Type B pancreatic cell (in vitro differentiated cells): ENCODE measurements at places on chromosomes 12 and 14.

DNA sequence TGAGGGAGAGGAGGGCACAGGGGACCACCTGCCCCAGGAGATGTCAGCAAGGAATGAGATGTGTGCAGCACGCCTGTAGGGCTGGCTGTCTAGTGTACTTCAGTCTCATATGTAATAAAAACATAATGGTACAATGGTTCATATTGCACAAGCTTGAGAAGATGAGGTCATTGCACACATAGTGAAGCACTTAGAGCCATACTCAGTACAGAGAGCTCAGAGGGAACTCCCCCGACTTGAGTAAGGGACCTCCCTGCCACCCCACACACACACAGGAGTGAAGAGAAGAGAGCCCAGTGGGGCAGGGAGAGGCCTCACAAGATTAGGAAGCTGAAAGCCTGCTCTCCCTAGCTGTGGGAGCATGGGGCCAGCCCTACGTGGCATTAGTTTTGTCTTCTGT is 61.5 kb downstream of the SLC6A12 start:
- no peak overlapping the region for H3K4me3 ChIP-seq
- H3K27ac ChIP-seq = no peak overlapping the region
- DNase-seq = no peak
- H3K27me3 ChIP-seq = peaks cover 49% of the 10 kb centered on the region

DNA sequence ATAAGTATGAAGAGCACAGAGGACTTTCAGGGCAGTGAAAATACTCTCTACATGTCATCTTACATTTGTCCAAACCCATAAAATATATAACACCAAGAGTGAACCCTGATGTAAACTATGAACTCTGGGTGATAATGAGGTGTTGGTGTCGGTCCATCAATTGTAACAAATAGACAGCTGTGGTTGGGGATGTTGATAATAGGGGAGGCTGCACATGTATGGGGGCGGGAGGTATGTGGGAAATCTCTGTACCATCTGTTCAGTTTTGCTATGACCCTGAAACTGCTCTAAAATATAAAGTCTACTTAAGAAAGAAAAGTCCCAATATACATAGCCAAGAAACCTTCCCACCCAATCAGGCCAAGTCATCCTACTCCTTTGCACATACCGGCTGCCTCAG is 88.5 kb downstream of the GPR135 start:
- H3K27ac ChIP-seq = no peak overlapping the region
- peaks cover 19% of the 10 kb centered on the region for H3K4me1 ChIP-seq
- H3K36me3 ChIP-seq = no peaks in the 10 kb centered on the region
- no peak overlapping the region for H3K4me3 ChIP-seq
- H3K27me3 ChIP-seq = peaks cover 5% of the 10 kb centered on the region

GRCh38 chr14:98893675-98894074 is 378.3 kb downstream of the BCL11B start:
- H3K4me3 ChIP-seq = no peak overlapping the region
- no peaks in the 10 kb centered on the region for H3K27me3 ChIP-seq
- H3K4me1 ChIP-seq = peaks cover 8% of the 10 kb centered on the region
- H3K36me3 ChIP-seq = no peaks in the 10 kb centered on the region
- no peak overlapping the region for H3K27ac ChIP-seq

GRCh38 chr12:21501258-21502163 is at the start of the genes GOLT1B and RECQL:
GOLT1B (plus strand) TSS chr12:21501789; CDS start chr12:21501924, 135 bp downstream.
RECQL (minus strand) TSS chr12:21501635; CDS start chr12:21499570, 2,065 bp downstream.
- no peaks in the 10 kb centered on the region for H3K27me3 ChIP-seq
- peaks cover 8% of the 10 kb centered on the region for H3K4me1 ChIP-seq
- peak; percentile 88 for DNase-seq
- peaks cover 4% of the 10 kb centered on the region for H3K36me3 ChIP-seq
- H3K4me3 ChIP-seq = no peak within 1 kb of the TSS

GRCh38 chr14:92651106-92651757 is 97.2 kb downstream of the LGMN start:
- H3K36me3 ChIP-seq = peaks cover 3% of the 10 kb centered on the region
- H3K4me1 ChIP-seq = no peaks in the 10 kb centered on the region
- no peak for DNase-seq
- H3K27me3 ChIP-seq = no peaks in the 10 kb centered on the region

GRCh38 chr12:108822497-108823205 is 34.7 kb downstream of the SSH1 start:
- H3K4me1 ChIP-seq = peaks cover 60% of the 10 kb centered on the region
- H3K36me3 ChIP-seq = peaks cover 22% of the 10 kb centered on the region
- DNase-seq = no peak
- H3K4me3 ChIP-seq = no peak overlapping the region

DNA sequence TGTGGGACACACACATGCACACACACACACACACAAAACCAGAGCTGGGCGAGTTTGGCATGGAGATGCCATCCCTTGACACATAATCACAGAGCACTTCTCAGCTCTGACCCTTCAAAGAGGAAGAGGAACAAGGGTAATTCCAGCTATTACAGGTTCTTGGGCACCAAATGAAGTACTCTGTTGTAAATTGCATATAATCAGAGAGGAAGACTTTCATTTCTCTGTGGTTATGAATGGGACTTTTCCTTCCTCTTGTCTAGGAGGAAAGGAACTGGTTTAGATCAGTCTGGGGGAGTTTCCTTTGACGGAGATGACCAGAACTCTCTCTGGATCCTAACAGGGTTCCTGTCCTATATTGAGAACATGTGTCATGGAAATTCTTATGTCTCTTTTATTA is 26.4 kb upstream of the FGF6 start:
- no peaks in the 10 kb centered on the region for H3K4me1 ChIP-seq
- H3K36me3 ChIP-seq = no peaks in the 10 kb centered on the region
- no peak overlapping the region for H3K27ac ChIP-seq

- H3K27ac ChIP-seq = no peak overlapping the region
- H3K36me3 ChIP-seq = no peaks in the 10 kb centered on the region
- peaks cover 14% of the 10 kb centered on the region for H3K4me1 ChIP-seq
- no peak for DNase-seq
- no peak overlapping the region for H3K4me3 ChIP-seq
- no peaks in the 10 kb centered on the region for H3K27me3 ChIP-seq
Observed at GRCh38 chr12:124823272-124823970, 40.2 kb downstream of the SCARB1 start.

- H3K27ac ChIP-seq = peak overlapping the region; percentile 13
- no peaks in the 10 kb centered on the region for H3K36me3 ChIP-seq
- H3K4me1 ChIP-seq = peaks cover 8% of the 10 kb centered on the region
- peak overlapping the region; percentile 62 for H3K4me3 ChIP-seq
- no peak for DNase-seq
Observed at GRCh38 chr14:102523569-102524450, 14.2 kb upstream of the ANKRD9 start.

DNA sequence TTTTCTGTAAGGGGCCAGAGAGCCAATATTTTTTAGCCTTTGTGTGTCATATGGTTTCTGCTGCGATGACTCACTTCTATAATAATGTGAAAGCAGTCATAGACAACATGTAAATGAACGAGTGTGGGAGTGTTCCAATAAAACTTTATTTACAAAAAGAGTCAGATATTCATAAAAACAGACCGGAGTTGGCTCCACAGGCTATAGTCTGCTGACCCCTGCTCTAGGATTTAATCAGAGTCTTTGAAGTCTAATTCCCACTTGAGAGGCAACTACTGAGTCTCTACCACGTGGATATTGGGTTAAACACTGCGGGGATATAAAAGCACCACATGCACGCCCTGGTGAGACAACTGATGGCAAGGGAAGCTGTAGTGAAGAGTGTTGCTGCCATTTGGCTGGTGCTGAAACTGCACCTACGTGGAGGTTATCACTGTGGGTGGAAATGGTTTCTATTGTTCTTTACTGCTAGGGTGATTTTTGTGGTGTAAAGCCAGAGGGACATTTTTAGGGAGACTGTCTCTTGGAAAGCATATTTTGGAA is 3.6 kb upstream of the NINJ2 start:
- no peak overlapping the region for H3K27ac ChIP-seq
- peaks cover 10% of the 10 kb centered on the region for H3K4me1 ChIP-seq
- H3K36me3 ChIP-seq = no peaks in the 10 kb centered on the region
- DNase-seq = no peak
- peaks cover 29% of the 10 kb centered on the region for H3K27me3 ChIP-seq

DNA sequence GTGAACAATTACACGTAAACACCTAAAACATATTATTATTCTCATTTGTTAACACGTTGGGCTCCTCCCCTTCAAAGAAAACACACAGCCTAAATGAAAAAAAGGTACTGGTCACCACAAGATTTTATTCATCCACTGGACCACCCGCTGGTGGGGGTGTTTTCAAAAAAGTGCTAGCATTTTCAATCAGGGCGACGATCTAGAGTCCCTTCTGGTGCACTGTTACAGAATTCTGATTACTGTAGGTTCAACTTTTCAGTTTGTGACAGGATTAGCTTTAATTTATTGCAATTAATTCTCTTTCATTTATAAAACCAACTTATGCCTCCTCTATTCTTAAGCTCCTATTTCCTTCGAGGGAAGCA is 443 bp downstream of the MAGOHB start:
- peak overlapping the region; percentile 100 for H3K4me3 ChIP-seq
- peaks cover 8% of the 10 kb centered on the region for H3K27me3 ChIP-seq
- H3K4me1 ChIP-seq = peaks cover 8% of the 10 kb centered on the region

- no peaks in the 10 kb centered on the region for H3K27me3 ChIP-seq
- H3K4me1 ChIP-seq = peaks cover 36% of the 10 kb centered on the region
- no peak for DNase-seq
- H3K27ac ChIP-seq = peak overlapping the region; percentile 97
- peaks cover 28% of the 10 kb centered on the region for H3K36me3 ChIP-seq
Observed at GRCh38 chr12:62722971-62723680, 211.8 kb downstream of the PPM1H start.

GRCh38 chr12:103814436-103814835 is 26.6 kb downstream of the NT5DC3 start:
- H3K27me3 ChIP-seq = no peaks in the 10 kb centered on the region
- no peak overlapping the region for H3K4me3 ChIP-seq
- peaks cover 18% of the 10 kb centered on the region for H3K4me1 ChIP-seq
- peaks cover 21% of the 10 kb centered on the region for H3K36me3 ChIP-seq

GRCh38 chr12:88973998-88974397 is 378.3 kb downstream of the DUSP6 start:
- no peak overlapping the region for H3K4me3 ChIP-seq
- no peaks in the 10 kb centered on the region for H3K27me3 ChIP-seq
- peaks cover 4% of the 10 kb centered on the region for H3K4me1 ChIP-seq
- H3K36me3 ChIP-seq = no peaks in the 10 kb centered on the region
- no peak for DNase-seq

- peaks cover 3% of the 10 kb centered on the region for H3K36me3 ChIP-seq
- H3K27me3 ChIP-seq = no peaks in the 10 kb centered on the region
- H3K4me3 ChIP-seq = no peak overlapping the region
- no peak for DNase-seq
Observed at GRCh38 chr14:81352413-81352812, 47.7 kb downstream of the STON2 start.

GRCh38 chr12:3744229-3744901 is 8.5 kb downstream of the CRACR2A start:
- H3K27me3 ChIP-seq = peaks cover 20% of the 10 kb centered on the region
- H3K4me3 ChIP-seq = no peak overlapping the region
- peaks cover 3% of the 10 kb centered on the region for H3K36me3 ChIP-seq
- DNase-seq = no peak
- H3K27ac ChIP-seq = no peak overlapping the region

GRCh38 chr14:80164991-80165721 is 46.1 kb downstream of the DIO2 start:
- no peak overlapping the region for H3K27ac ChIP-seq
- H3K27me3 ChIP-seq = no peaks in the 10 kb centered on the region
- DNase-seq = no peak
- H3K36me3 ChIP-seq = no peaks in the 10 kb centered on the region

GRCh38 chr12:58787021-58787760 is 133.1 kb downstream of the LRIG3 start:
- H3K27ac ChIP-seq = no peak overlapping the region
- peaks cover 3% of the 10 kb centered on the region for H3K36me3 ChIP-seq
- no peaks in the 10 kb centered on the region for H3K4me1 ChIP-seq
- no peaks in the 10 kb centered on the region for H3K27me3 ChIP-seq

DNA sequence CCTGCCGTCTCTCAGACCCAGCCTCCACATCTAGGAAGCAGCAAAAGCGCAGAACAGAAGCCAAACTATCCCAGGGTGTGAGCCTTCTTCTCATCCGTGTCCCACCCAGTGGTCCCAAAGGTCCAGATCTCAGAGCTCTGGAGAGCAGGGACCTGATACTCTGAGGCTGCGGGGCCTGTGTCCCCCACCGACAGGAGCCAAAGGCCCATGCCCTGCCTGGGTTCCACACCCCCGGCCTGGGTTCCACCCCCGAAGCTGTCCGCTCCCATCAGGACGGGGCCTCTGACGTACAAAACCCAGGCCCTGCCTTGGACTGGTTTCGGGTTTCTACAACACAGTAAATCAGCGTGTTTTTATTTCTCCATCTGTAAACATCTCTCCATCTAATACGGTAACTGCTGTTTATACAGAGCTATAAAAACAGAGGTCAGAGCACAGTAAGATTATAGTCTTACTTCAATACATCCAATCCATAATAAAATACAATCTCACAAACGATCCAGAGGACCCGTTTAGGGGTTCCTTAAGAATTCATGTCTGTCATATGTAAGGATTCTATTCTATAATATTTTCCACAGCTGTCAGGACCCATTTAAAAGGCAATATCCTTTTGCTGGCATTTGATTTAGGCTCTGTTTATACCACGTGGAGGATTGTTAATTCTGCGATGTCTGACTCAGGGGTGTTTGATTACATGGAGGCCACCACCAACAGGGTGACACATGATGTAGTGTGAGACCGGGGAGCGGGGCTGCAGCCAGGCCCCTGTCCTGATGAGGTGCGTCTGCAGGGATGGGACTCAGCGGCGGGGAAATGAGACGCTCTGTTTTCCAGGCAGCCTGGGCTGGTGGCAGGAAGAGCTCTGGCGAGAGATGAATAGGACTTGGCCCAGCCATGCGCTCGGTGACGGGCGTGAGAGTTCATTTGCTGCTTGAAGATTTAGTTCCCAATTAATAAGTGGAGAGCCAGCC is 110.3 kb downstream of the DICER1 start:
- no peak overlapping the region for H3K27ac ChIP-seq
- DNase-seq = no peak

DNA sequence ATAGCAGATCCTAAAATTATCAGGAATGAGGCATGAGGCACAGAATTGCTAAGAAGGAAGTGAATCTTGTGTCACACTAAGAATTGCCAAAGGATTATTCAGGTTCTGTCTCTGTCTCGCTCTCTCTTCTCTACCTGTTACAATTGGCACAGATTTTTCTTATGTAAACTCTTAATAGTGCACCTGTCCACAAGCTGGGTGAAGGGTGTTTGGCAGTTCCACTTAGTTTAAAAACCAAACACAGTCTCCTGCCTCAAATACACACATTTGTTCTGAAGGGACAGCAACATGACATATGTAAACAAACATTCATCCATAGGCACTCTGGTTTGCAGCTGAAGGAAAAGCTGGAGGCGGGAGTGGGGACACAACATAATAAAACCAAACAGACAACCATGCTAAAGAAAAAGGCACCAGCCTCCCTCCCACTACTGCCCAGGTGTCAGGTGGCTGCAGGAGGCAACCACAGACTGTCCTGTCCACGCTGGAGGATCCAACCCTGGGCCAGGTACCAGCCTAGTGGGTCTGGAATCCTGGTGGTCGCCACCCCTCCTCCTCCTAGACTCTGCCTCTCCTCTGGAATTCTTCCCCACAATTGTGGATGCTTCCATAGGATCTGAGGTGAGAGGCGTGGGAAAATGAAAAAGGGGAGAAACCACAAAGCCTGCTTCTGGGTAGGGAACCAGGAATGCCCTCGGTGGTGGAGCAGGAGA is 81.2 kb downstream of the TMEM260 start:
- H3K27me3 ChIP-seq = peaks cover 15% of the 10 kb centered on the region
- no peak for DNase-seq
- H3K27ac ChIP-seq = no peak overlapping the region
- no peak overlapping the region for H3K4me3 ChIP-seq
